ENCODE measurements at places on chromosomes 16 and 17. TPM values are rescaled to one million over a fixed set of nuclear protein-coding genes. Genes with fewer than 3 reads are reported as not detected.

Gene CA7
- 0.12 TPM for polyA plus RNA-seq

Gene IRX5
- polyA plus RNA-seq, result 1.4 TPM

Gene PLD6
- 4.5 TPM for polyA plus RNA-seq

Gene ZNF423
- 1.2 TPM for polyA plus RNA-seq

Gene C17orf113
- 0.44 TPM for polyA plus RNA-seq

GRCh38 chr17:52227926-52228325 is 69.4 kb upstream of the CA10 start:
- no peak for DNase-seq

DNA sequence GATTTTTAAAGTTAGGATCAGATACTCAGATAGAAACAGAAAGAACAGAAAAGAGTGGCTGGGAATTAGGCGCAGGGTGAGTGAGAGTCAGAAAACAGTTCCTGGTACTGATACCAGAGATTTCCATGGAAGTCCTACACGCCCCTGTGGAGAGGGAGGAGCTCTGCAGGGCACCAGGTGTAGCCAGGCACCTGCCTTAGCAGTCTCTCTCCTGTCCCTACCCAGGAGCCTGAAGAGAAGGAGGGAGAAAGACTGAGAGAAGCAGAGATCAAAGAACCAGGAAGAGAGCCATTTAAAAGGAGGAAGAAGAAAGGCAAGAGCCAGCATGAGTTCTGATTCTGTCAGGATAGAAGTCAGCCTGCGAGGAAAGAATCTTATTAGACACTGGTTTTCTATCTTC is 65.0 kb downstream of the CBLN1 start:
- DNase-seq, result no peak

DNA sequence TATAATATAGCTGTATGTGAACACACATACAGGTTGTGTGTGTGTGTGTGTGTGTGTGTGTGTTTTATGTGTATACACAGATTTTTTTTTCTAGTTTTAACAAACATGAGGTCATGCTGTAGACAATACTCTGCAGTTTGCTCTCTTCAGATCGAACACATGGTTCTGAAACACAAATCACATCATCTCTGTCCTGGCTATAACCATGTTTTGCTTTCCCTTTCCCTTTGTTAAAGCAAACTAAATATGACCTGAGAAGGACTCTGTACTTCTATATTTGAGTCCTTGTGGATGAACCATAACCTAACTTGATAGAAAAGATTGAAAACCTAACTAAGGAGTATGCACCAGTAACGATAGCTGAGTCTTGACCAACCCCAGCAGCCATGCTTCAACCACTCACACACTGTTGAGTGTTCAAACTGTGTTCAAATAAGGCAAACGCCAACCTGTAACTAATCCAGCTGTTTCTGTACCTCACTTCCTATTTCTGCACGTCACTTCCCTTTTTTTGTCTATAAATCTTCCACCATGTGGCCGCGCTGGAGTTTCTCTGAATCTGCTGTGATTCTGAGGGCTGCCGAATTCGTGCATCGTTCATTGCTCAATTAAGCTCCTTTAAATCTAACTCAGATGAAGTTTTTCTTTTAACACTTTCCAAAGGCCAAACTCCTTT is 303.8 kb downstream of the HS3ST3B1 start:
- DNase-seq, result no peak

Data from SK-N-SH (cell line).